Endodermal cell (in vitro differentiated cells): ENCODE measurements at places on chromosomes 11 and 22.

GRCh38 chr22:48369789-48370507, 1457.7 kb downstream of the BRD1 start:
- H3K4me1 ChIP-seq: peaks cover 8% of the 10 kb centered on the region
- no peak overlapping the region for H3K4me3 ChIP-seq
- no peak overlapping the region for H3K27ac ChIP-seq
- H3K36me3 ChIP-seq: no peaks in the 10 kb centered on the region

GRCh38 chr11:31874631-31875191, 63.6 kb upstream of the PAX6 start:
- no peak for DNase-seq
- H3K36me3 ChIP-seq: no peaks in the 10 kb centered on the region
- H3K4me3 ChIP-seq: no peak overlapping the region
- H3K4me1 ChIP-seq: peaks cover 23% of the 10 kb centered on the region
- no peak overlapping the region for H3K27ac ChIP-seq

DNA sequence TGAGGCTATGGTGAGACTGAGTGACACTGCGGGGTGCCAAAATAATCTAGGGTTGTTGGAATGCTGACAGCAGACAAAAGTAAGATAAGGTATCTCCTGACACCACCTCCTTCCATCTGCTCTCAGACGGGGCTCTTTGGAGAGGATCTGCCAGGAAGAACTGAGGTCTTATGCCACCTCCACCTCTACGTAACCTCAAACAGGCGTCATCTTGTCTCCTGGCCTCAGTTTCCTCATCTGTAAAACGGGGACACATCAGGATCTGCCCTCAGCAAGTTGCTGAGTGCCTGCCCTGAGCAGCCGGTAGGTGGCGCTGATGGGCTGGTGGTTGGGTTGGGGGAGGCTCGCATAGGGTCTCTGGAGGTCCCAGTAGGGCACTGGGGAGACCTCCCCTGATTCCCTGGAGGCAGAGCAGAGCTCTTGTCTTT, 1.7 kb upstream of the MYEOV start:
- H3K27me3 ChIP-seq: no peaks in the 10 kb centered on the region
- peaks cover 3% of the 10 kb centered on the region for H3K4me1 ChIP-seq
- no peak overlapping the region for H3K27ac ChIP-seq
- H3K36me3 ChIP-seq: no peaks in the 10 kb centered on the region

DNA sequence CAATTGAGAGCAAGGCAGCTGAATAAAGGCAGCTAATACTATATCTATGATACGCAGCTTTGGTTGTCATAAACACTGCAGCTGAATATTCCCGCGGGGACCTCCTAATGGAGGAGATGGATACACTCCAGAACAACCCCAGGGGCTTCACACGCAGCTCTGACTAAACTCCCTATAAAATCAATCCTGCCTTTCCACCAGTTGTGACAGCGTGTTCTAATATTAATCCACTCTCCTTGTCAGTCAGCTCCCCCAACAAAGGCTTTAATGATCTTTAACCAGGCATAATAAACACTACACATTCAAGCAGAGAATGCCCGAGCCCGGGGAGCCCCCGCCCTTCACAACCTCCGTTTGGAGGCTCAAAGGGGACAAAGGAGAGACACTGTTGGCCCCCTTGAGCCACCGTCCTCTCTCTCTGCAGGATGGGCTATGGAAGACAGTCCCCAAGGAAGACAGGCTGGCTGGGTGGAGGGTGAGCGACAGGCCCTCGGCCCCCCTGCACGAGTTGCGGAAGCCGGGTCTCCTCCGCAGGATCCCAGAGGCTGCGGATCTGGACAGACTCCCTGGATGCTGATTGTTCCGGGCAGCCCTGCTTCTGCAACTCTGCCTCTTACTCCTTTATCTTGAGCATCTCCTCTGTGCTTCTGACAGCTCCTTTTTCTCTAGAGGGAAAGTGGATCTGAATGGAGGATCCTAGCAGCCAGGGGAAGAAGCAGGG, 565.2 kb downstream of the BUD13 start:
- no peaks in the 10 kb centered on the region for H3K4me1 ChIP-seq
- H3K27me3 ChIP-seq: no peaks in the 10 kb centered on the region
- H3K36me3 ChIP-seq: no peaks in the 10 kb centered on the region
- H3K4me3 ChIP-seq: no peak overlapping the region

- no peaks in the 10 kb centered on the region for H3K4me1 ChIP-seq
- no peaks in the 10 kb centered on the region for H3K27me3 ChIP-seq
- no peak overlapping the region for H3K4me3 ChIP-seq
- no peaks in the 10 kb centered on the region for H3K36me3 ChIP-seq
- no peak for DNase-seq
These were observed 28.8 kb downstream of the ACER3 start for GRCh38 chr11:76889411-76889975.

GRCh38 chr11:123670081-123670480, 15.7 kb upstream of the SCN3B start:
- no peaks in the 10 kb centered on the region for H3K36me3 ChIP-seq
- no peak for DNase-seq
- H3K27me3 ChIP-seq: no peaks in the 10 kb centered on the region
- H3K27ac ChIP-seq: no peak overlapping the region
- H3K4me1 ChIP-seq: no peaks in the 10 kb centered on the region

DNA sequence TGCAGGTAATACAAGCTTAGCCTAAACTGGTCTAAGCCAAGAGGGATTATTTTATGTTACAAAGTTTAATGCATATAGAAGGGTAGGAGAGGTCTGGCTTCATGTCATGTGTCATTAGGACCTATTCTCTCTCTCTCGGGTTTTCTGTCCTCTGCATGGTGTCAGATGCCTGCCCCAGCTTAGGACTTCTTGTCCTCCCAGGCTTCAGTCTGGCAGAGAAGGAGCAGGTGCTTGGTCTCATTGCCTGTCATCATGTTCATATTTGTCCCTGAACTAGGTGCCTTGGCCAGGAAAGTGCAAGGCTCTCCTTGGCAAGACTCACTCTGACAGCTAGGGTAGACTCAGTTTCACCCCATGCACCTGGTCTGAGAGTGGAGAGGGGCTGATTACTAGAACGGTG, 126.3 kb downstream of the ADAMTS15 start:
- no peaks in the 10 kb centered on the region for H3K36me3 ChIP-seq
- no peak for DNase-seq
- H3K4me3 ChIP-seq: no peak overlapping the region

DNA sequence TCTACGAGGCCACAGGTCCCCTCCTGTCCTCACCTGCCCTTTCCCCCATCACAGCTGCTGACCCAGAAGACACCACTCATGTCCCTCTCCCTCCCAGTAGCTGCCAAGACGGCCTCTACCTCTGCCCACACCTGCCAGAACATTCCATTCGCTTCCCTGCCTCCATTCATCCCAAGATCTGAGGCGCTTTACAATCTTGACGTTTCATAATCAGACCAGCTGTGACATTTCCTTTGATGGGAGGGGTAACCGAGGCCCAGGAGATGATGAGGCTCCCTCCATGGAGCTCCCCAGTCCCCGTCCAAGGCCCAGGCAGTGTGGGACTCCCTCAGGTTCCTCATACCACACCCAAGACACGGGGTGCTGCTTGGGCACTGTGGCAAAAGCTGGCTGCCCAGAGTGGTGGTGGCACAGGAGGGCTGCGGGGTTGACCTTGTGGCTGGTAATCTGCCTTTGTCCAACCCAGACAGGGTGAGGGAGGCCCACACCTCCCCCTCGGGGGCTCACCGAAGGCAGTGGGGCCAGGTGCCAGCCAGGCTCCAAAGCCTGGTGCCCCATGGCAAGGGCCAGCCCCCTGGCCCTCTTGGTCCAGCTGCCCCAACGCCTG, 17.3 kb downstream of the PHLDA2 start:
- no peak for DNase-seq
- H3K4me1 ChIP-seq: no peaks in the 10 kb centered on the region
- H3K36me3 ChIP-seq: no peaks in the 10 kb centered on the region
- H3K27ac ChIP-seq: no peak overlapping the region
- no peaks in the 10 kb centered on the region for H3K27me3 ChIP-seq

DNA sequence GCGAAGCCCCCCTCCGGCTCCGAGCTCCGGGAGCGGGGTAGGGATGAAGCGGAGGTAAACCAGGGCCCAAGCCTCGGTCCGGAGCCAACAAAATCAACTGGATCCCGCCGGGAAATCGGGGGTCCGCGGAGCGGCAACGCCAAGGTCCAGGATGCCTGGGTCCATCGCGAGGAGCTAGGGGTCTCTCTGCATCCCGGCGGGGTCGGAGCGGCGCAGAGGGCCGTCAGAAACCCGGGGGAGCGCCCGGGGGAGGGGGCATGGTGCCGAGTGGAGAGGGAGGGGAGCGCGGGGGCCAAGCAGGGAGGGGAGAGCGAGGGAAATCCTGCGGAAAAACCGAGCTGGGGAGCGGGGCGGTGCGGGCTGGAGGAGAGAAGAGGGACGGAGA, 51.8 kb downstream of the SLC22A12 start:
- peaks cover 84% of the 10 kb centered on the region for H3K27me3 ChIP-seq
- H3K4me3 ChIP-seq: no peak overlapping the region
- H3K4me1 ChIP-seq: no peaks in the 10 kb centered on the region
- no peaks in the 10 kb centered on the region for H3K36me3 ChIP-seq
- no peak for DNase-seq

DNA sequence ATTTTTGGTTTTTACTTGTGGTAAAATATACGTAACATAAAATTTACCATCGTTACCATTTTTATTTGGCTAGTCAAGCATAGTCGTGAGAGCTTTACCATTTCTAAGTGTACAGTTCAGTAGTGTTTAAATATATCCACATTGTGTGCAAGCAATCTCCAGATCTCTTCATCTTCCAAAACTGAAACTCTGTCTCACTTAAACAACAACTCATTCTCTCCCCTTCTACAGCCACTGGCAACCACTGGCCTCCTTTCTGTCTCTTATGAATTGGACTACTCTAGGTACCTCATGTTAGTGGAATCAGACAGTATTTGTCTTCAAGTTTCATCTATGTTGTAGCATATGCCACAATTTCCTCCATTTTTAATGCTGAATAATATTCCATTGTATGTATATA, 37.4 kb downstream of the SMC1B start:
- H3K36me3 ChIP-seq: no peaks in the 10 kb centered on the region
- DNase-seq: no peak
- no peak overlapping the region for H3K4me3 ChIP-seq
- no peak overlapping the region for H3K27ac ChIP-seq
- H3K4me1 ChIP-seq: no peaks in the 10 kb centered on the region
- H3K27me3 ChIP-seq: no peaks in the 10 kb centered on the region

- no peaks in the 10 kb centered on the region for H3K4me1 ChIP-seq
- H3K36me3 ChIP-seq: no peaks in the 10 kb centered on the region
- H3K27me3 ChIP-seq: no peaks in the 10 kb centered on the region
- no peak overlapping the region for H3K27ac ChIP-seq
These were observed 137.1 kb downstream of the NECTIN1 start for GRCh38 chr11:119591836-119592310.

GRCh38 chr11:69287968-69288882, 5.7 kb upstream of the MYEOV start:
- H3K36me3 ChIP-seq: no peaks in the 10 kb centered on the region
- H3K4me1 ChIP-seq: peaks cover 3% of the 10 kb centered on the region
- H3K27ac ChIP-seq: no peak overlapping the region
- H3K4me3 ChIP-seq: no peak overlapping the region
- H3K27me3 ChIP-seq: no peaks in the 10 kb centered on the region
- DNase-seq: no peak

- H3K36me3 ChIP-seq: peaks cover 6% of the 10 kb centered on the region
- DNase-seq: no peak
- H3K4me3 ChIP-seq: no peak overlapping the region
- H3K27ac ChIP-seq: no peak overlapping the region
These were observed 15.2 kb upstream of the SORL1-AS1 start for GRCh38 chr11:121467965-121468364.

DNA sequence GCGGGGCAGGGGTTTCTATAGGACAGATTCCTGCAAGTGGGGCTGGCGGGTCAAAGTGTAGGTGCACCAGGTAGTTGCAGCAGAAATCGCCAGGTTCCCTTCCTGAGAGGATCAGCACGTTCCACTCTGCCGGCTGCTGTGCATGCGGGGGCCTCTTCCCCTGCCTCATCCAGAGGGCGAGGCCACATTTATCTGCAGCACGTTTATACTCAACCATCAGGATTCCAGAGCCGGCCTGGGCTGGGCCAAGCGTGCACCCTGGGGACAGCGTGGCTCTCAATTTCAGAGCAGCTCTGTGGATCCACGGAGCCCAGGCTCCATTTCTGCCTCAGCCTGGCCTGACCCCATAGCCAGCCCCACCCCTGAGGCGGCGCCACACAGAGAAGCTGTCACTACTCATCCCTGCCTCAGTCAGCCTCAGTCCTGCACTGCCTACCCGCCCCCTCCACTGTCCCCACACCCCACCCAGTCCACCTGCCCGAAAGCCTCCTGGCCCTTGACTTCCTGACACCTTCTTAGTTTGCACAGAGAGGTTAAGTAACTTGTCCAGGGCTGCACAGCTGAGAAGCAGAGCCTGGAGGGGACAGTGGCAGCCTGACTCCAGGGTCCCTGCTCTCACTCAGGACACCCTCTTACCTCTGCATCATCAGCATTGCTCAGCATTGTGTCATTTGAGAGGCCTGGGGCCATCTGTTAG, 45.9 kb upstream of the RTL6 start:
- no peak overlapping the region for H3K4me3 ChIP-seq
- no peaks in the 10 kb centered on the region for H3K27me3 ChIP-seq
- DNase-seq: peak; percentile 55
- no peak overlapping the region for H3K27ac ChIP-seq
- peaks cover 3% of the 10 kb centered on the region for H3K4me1 ChIP-seq
- H3K36me3 ChIP-seq: no peaks in the 10 kb centered on the region

GRCh38 chr11:6202041-6202440, 3.0 kb downstream of the OR52W1 start:
- no peak overlapping the region for H3K4me3 ChIP-seq
- no peak for DNase-seq
- H3K4me1 ChIP-seq: no peaks in the 10 kb centered on the region
- H3K27me3 ChIP-seq: no peaks in the 10 kb centered on the region
- no peak overlapping the region for H3K27ac ChIP-seq

GRCh38 chr22:42396621-42397331, 35.4 kb downstream of the NFAM1 start:
- H3K27ac ChIP-seq: no peak overlapping the region
- no peaks in the 10 kb centered on the region for H3K36me3 ChIP-seq
- no peaks in the 10 kb centered on the region for H3K27me3 ChIP-seq
- no peaks in the 10 kb centered on the region for H3K4me1 ChIP-seq
- DNase-seq: no peak

DNA sequence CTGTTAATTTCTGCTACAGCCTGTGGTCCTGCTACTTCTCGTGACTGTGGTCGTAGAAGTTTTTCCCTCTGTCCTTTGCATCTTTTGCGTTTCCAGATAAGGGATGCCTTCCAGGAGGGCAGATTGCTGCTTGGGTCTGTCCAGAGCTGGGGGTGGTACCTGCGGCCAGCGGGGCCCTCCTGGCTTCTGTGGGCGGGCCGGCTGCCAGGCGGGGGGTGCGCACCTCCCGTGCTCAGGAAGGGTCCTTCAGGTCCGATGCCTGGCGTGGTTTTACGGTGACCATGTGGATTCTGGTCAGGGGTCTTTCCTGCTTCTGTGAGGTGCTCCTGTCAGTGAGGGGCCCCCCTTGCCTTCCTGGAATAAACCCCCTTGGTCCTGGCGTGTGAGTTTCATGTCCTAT, 84.8 kb downstream of the KCNQ1 start:
- no peak overlapping the region for H3K4me3 ChIP-seq
- peak; percentile 24 for DNase-seq
- H3K36me3 ChIP-seq: no peaks in the 10 kb centered on the region
- H3K4me1 ChIP-seq: peaks cover 10% of the 10 kb centered on the region
- no peaks in the 10 kb centered on the region for H3K27me3 ChIP-seq
